ENCODE measurements at places on chromosomes 7 and 10.

DNA sequence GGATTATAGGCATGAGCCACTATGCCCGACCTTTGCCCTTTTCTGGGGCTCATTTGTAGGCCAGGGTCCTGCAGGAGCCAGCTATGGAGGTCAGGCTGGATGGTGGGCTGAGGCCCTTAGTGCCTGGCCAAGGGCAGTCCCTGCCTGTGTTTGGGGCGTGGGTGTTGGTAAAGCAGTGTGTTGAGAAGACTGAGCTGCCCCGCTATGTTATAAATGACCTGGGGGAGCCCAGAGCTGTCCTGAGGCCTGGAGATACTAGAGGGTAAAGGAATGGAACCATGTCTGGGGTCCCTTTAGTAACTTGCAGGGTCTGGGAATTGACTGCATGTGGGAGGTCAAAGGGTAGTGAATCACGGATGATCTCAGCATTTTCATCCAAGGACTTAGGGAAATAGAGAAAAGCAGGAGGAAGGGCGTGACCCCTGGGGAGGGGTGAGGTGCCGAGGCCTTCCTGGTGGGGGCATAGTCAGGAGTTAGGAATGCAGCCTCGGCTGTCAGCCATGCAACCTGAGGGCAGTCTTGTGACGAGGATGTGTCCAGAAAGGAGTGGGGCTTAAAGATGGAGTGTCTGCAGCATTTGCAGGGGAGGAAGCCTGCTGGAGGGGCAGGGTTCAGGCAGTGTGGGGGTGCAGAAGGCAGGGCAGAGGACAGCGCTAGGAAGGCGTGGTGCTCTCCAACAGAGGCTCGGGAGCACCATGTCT is 31.5 kb downstream of the TMEM248 start:
- no peak for DNase-seq

GRCh38 chr7:98668255-98668654 is 51.2 kb downstream of the NPTX2 start:
- DNase-seq: no peak

DNA sequence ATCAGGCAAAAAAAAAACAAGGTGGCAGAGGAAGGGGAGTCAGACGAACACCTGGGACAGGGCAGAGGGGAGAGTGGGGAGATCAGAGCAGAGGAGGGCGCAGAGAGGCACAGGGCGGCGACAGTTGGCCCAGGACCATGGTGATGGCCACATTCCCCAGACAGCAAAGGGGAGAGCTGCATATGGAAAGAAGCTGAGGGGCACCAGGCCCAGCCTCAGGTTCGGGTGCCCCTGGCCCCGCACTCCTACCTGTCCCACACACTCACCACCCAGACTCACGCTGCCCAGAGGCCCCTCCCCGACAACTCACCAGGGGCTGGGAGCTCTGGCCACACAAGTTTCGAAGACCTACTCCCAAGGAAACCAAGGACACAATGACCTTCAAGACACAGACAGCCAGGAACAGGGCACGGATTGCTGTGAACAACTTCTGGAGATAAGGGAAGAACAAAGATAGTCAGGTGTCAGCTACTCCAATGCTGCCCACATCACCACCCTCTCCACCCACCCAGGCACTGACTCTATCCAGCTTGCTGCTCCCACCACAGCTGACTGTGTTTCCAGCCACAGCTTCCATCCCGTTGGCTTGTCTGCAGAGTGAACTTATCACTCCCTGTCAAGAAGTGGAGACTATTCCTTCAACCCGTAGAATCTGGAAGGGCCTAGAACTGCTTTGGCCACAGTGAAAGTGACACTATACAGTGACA is 8.3 kb downstream of the TMEM176B start:
- DNase-seq: no peak

- no peak for DNase-seq
Measured at GRCh38 chr7:121084748-121085336, 96.3 kb downstream of the CPED1 start.

GRCh38 chr7:46909601-46910051 is 672.3 kb downstream of the TNS3 start:
- no peak for DNase-seq

- DNase-seq: no peak
Measured at GRCh38 chr10:6269953-6270867, 67.5 kb downstream of the PFKFB3 start.

- no peak for DNase-seq
Measured at GRCh38 chr7:71988201-71988600, 423.9 kb downstream of the CALN1 start.

DNA sequence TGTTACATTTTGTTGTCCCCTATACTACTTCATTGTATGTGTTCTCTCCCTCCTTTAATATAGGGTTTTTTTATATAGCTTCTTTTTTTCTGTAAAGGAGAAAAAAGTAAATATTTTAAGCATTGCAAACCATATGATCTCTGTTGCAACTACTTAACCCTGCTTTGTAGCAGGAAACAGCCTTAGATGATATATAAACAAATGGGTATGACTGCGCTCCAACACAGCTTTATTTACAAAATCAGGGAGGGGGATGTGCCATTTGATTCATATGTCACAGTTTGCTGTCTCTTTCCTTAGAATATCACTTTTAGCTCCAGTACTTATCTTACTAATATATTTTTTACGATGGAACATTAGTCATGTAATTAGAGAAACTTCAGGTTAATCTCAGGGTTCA is 155.2 kb upstream of the GNAI1 start:
- no peak for DNase-seq

- no peak for DNase-seq
Measured at GRCh38 chr7:121075952-121076349, 87.4 kb downstream of the CPED1 start.

DNA sequence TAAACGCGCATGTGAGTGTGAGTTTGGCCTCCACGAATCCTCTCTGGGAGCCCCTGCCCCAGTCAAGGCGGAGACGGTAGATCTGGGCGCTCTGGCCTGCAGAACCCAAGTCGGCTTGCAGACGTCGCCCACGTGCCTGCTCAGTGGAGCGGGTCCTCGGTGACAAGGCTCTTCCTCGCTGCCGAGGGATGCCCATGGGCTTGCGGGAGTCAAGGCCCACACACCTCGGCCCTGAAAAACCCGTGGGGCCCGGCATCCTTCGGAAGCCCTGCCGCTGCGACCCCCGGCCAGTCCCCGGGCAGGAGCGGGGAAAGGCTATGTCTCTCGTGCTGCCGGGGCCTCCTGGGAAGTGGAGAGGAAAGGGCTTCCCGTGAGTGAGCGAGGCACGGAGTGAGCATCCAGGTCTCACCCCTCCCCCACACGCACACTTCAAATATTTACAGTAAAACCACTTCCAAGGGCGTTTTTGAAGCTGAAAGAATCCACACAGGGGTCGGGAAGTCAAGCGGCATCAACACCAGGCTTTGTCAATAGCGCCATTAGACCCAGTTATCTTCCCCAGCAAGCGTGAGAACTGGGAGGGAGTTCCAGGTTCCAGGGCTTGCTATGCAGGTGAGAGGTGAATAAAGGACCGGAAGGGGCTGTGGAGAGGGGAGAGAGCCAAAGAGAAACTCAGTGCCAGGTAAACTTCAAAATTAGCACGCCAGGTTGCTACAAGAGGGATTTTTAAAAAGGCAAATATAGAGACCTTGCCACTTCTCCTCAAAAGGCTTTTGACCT is 1.1 kb upstream of the MNX1 start:
- no peak for DNase-seq
